Endothelial cell (in vitro differentiated cells): ENCODE measurements at places on chromosomes 11 and 22.

DNA sequence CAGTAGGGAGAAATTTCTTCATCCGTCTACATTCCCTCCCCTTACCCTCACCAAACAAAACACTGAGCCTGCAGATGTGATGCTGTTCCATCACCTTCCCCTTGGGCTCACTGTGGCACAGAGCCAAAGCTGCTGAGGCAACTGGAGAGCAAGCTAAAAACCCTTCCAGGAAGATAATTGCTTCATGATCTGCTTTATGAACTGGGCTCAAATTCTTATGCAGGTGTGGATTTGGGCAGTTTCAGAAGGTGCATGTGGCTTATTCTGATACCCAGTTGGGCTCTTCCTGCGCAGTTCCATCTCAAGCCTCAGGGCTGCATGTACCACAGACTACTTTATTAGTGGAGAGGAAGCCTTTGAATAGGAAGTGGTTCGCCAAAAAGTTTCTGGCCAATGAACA is 58.3 kb downstream of the AAMDC start:
- DNase-seq, result no peak

- DNase-seq, result no peak
These were observed 17.4 kb upstream of the ACR start for GRCh38 chr22:50720301-50721256.

- DNase-seq, result peak; percentile 83
These were observed 449 bp upstream of the KREMEN1 start for GRCh38 chr22:29072193-29072978.

DNA sequence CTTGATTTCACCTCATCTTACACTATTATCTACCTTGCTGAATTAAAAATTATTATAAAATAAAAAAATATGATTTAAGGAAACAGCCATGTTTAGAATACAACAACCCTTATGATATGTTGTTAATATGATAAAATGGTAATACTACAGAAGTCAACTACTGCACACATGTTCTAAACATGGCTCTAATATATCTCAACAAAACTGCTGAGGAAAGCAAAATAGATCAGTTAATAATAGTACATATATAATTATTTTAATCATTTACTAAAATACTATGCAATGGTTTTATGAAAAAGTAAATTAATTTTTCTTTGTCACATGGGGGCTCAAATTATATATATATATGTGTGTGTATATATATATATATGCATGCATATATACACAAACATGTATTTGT is 57.7 kb downstream of the EIF3M start:
- DNase-seq, result no peak

DNA sequence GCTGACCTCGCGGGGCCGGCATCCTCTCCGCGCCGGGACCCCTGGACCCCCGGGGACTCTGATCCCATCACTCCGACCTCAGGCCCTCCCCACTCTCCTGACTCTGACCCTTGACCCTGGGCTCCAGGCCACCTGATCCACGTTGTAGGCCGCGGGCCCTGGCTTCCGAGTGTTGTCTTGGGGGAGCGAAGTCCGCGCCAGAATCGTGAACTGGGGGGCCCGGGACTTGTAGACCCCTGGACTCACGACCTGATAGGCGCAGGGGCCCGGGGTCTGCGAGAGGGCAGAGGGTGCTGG is 716 bp upstream of the TYMP start:
- no peak for DNase-seq

DNA sequence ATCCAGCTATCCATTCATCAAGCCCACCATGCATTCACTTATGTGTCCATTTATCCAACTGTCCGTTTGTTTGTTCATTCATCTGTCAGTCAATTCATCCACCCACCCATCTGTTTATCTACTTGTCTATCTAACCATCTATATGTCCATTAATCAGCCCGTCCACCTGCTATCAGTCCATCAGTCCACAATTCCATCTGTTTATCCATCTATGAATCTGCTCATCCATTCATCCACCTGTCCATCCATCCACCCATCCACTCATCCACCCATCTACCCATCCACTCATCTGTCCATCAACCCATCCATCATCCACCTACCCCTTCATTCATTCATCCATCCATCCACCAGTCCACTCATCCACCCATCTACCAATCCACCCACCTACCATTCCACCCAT is 970 bp upstream of the SPI1 start:
- DNase-seq, result no peak

DNA sequence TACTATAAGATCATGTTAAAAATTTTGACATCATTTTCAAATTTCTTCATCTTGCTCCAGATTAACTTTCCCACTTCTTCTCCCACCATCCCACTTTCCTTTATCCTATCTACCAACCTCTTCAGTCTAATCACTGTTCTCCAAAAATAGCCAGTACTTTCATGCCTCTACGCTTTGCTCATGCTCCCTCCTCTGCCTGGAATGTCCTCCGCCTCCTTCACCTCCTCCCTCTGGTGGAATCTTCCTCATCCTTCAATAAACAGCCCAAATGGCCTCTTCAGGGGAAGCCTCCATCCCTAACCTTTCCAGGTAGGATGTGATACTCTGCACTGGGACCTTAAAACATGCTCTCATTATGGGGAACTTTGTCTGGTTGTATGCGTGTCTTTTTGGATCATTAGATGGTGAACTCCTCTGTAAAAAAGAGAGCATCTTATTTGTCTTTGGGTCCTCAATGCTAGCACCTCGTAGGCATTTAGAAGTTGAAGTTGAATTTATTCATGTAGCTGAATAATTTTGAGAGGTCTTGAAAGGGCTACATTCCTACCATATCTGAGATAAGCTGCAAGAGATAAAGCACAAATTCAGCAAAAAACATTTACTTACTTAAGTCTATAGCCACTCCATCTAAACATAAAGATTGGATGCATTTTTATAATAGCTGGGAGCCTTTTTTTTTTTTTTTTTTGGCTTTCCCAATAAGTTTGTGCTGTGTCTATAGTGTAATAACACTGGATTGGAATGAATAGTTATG is 8.0 kb upstream of the CSRP3 start:
- DNase-seq, result no peak
